D721Med (cell line): ENCODE measurements at places on chromosomes 2 and 18.

DNA sequence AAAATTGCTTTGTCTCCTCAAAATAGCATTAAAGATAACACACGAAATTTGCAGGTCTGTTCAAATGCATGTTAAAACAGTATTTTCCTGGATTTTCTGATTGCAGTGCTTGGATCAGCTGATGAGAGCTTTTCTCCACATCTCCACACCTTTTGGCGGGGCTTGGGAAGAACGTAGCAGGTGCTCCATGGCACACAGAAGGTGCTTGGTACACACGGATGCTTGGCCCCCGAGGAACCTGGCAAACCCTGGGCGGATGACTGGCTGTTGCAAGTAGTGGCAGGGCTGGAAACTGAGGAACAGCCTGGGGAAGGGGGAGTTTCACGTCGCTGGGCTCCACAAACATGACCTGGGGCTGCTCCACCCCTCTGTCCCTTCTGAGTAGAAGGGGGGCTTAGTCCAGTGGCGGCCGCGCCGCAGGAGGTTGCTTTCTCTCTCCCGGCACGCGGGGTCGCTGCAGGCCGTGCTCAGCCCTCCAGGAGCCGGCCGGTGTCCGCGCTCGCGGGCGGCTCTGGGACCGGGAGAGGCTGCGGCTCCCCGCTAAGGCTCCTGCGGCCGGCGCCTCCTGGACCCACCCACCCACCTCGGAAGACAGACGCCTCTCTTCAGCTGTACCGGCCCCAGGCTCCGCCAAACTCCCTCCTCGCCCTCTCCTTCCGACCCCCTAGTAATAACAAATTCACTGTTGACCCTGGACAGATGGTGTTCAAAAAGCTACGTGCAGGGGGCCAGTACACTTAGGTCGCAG lies 69.3 kb downstream of the MARCO start:
- DNase-seq, result peak; percentile 70

DNA sequence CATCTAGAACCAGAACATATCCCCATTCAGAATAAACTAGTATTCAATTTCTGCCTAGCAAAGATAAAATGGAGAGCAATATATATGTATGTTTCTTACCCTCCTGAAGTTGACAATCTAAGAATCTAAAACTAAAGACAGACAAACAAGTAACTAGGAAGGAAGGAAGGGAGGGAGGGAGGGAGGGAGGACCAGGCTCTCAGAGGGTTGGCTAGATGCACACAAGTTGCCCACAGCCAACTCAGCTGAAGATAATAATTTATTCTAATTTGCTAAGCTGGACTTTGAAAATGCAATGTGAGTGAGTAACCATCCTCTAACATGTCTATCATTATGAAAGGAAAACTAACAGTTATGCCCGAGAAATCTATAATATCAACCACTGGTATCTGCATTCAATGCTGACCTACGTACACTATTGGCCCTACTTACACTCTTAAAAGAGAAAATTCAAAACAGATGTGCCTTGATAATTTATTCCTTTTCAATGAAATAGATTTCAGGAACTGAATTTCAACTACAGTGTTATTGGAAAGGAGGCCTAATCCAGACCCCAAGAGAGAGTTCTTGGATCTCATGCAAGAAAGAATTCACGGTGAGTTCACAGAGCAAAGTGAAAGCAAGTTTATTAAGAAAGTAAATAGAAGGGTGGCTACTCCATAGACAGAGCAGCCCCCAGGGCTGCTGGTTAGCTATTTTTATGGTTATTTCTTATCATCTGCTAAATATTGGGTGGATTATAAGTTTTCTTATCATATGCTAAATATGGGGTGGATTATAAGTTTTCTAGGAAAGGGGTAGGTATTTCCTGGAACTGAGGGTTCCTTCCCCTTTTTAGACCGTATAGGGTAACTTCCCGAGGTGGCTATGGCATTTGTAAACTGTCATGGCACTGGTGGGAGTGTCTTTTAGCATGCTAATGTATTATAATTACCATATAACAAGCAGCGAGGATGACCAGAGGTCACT lies 288.5 kb upstream of the SLC39A10 start:
- no peak for DNase-seq

DNA sequence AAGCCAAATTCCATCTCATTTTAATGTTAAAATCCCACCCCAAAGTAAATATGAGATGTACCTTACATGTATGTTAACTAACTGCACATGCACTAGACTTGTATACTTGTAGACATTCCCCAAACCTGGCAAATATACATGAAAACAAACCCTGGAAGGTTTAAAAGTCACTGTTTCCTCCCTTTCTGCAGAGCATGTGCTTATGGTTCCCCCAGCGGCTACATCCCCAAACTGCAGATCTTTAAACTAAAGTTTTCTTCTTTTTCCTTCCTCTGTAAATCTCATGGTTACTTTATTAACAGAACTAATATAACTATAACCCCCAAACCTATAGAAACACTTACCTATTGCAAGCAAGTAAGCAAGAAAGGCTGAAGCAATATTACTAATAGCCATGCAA lies 731.5 kb downstream of the LRP1B start:
- no peak for DNase-seq

- no peak for DNase-seq
Observed at GRCh38 chr18:71020342-71021029, 731.6 kb downstream of the SOCS6 start.

DNA sequence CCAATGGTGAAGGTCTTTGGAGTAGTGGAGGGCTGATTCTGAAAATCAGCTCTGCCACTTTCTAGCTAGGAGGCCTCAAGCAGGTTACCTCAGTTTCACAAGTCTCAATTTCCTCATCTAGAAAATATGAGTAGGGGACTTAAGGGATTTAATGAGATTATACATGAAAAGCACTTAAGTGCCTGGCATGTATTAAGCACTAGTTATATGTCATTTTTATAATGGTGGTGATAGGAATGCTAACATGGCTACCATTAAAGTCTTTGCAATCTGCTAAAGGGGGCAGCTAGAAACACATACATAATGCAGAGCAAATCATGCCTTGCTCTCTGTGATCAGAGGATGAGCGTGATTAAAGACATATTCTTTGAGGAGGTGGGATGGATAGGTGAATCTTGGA lies 640.9 kb upstream of the ZEB2 start:
- DNase-seq, result no peak

GRCh38 chr2:71776227-71776626 lies 322.9 kb downstream of the DYSF start:
- DNase-seq, result no peak

DNA sequence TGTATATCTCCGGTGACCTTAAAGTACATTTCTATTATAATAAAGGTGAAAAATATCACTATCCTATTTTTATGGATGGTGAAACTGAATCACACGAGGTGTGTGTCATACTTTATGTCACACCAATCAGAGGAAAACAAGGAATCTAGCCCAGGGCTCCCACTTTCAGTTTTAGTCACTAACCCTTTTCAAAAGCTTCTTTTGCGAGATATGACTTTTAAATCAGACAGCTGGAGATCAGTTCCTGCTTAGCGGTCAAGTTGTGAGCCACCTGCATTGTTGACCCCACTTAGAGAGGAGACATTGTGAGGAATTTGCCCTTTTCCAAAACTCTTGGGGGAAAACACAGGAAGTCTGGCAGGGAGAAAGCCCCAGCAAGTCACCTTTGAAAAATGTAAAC lies 70.5 kb downstream of the CPS1 start:
- DNase-seq, result no peak

- DNase-seq, result no peak
Observed at GRCh38 chr2:3172265-3172935, 205.2 kb downstream of the EIPR1 start.

GRCh38 chr18:28576941-28577340 lies 400.0 kb upstream of the CDH2 start:
- no peak for DNase-seq

- no peak for DNase-seq
Observed at GRCh38 chr2:209640358-209640757, 131.3 kb upstream of the UNC80 start.

DNA sequence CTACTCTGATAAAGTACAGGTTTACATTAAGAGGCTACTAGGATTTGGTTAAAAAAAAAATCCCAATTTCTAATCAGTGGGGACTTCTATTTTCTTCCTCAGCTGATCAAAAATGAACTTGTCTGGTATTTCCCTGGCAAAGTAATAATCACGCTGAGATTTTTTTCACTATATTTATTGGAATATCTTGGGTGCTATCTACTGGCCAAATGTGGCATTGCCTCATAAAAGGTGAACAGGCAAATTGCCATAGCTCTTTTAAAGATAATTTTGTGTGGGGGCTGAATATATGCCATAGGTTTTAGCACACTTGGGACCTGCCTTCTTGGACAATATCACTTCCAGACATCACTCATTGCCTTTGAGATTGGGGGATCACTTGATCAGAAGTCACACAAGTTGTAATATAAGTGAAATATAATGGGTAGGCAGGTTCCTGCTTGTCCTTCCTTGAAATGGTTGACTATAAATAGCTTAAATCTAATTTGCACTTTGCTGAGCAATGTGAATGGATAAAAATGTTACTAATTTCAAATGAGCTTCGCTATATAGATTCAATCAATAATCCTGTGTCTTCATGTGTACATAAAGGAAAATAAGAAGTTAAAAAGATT lies 7.0 kb upstream of the NXPH2 start:
- DNase-seq, result no peak

DNA sequence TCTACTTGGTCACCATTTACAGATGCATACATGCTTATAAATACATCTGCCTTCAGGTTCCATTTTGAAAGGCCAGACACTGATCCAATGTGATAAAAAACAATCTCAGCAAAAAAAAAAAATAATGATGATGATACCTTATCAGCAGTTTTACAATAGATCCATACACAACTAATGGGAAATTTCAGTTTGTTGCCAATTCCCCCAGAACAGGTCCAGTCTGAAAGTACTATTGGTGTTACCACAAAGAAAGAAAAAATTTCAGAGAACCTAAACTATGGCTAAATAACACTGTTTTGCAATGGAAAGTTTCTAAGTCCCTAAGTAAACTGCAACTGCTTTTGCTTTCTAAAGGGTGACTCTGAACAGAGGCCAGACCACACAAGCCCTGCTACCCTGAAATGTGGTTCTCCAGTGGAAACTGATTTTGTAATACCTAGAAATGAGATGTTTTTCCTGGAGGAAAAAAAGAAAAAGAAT lies 54.1 kb downstream of the LPIN2 start:
- DNase-seq, result no peak

DNA sequence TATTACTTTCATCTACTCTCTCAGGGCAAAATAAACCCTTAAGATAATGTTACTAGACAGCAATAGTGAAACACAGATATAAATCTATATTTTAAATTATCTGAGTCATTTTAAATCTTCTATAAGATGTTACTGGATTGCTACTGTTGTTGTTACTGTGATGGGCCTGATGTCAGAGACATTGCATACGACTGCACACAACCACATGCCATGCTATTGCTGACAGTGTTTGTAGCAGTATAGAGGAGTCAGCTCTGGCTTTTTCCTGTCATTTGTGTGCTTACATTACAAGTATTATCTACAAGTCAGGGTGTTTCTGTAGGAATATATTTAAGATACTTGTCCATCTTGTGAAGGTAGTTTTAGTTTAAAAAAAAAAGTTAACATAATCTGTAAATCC lies 63.9 kb downstream of the CCDC148 start:
- DNase-seq, result no peak

DNA sequence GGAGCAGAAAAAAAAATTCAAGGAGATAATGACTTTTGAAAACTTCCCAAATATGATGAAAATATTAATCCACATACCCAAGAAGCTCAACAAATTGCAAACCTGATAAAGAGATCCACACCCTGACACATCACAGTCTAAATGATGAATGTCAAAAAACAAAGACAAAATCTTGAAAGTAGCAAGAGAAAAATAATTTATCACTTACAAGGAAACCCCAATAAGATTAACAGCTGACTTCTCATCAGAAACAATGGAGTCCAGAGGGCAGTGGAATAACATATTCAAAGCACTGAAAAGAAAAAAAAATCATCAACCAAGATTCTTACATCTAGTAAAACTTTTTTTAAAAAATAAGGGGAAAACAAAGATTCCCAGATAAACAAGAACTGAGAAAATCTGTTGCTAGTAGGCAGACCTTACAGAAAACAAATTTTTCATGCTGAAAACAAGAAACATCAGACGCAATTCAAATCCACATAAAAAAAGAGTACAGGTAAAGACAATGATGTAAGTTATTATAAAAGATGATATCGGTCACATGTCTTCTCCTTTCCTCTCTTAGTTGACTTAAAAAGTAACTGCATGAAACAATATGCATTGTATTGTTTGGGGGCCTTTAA lies 21.3 kb downstream of the SLC66A2 start:
- no peak for DNase-seq

- DNase-seq, result no peak
Observed at GRCh38 chr2:18373664-18374063, 186.8 kb downstream of the RDH14 start.

DNA sequence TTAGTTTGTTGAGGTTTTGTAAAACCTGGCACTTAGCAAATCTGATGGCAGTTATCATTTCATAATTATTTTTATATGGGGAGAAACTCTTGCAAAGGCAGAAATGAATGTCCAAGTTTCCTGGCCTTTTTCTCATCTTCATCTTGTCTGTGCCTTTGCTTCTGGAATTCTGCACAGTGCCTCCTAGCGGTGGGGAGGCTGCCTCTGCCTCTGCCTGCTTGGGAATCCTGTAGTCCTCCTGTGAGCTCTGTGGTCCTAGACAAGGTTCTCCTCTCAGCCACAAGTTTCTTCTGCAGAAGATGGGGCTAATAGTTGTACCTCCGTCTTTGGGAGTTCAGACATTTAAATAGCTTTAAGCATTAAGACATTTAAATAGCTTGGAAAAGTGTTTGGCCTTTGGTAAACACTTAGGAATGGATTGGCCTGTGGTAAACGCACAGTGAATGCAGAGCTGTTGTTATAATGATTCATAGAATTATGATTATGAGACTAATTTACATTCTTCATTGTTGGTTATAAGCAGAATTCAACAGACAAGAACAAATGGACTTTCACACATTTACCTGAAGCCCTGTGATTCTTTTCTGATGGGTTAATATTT lies 101.2 kb downstream of the ZNF236 start:
- no peak for DNase-seq

DNA sequence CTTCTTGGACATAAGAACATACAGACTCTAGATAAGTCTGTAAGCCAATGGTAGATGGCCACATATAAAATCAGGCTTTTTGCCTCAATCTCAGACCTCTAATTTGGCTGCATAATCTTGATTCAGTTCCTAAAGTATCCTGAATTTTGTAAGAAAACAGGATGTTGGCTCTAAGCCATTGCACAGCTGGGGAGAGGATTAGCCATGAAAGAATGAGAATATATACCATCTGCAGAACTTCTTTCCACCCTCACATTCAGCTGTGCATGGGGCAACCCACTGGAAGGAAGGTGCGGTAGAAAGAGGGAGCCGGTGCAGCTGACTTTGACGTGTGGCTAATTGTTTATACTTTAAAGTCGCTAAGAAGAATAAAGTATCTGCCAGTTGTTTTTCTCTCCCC lies 1061.6 kb upstream of the FAM98A start:
- DNase-seq, result no peak

- peak; percentile 24 for DNase-seq
Observed at GRCh38 chr2:152189622-152190495, 14.3 kb upstream of the STAM2 start.

DNA sequence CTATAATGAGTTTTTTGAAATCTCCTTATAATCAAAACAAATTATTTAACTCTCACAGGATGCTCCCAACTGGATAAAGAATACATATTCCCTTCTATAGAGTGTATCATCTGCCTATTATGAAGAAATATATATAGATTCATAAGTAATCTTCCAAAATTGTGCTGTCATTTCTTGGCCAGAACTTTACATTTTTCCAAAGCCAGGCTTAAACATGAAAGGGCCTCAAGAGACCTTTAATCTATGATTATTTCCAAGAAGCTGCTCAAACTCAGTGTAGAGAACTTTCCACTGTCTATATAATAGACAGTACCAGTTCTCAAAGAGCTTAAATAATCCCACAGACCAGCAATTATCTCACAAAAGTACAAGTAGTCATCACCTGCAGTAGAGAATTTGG lies 211.0 kb downstream of the AKAIN1 start:
- DNase-seq, result no peak
